ENCODE measurements at places on chromosomes 2 and 18.

DNA sequence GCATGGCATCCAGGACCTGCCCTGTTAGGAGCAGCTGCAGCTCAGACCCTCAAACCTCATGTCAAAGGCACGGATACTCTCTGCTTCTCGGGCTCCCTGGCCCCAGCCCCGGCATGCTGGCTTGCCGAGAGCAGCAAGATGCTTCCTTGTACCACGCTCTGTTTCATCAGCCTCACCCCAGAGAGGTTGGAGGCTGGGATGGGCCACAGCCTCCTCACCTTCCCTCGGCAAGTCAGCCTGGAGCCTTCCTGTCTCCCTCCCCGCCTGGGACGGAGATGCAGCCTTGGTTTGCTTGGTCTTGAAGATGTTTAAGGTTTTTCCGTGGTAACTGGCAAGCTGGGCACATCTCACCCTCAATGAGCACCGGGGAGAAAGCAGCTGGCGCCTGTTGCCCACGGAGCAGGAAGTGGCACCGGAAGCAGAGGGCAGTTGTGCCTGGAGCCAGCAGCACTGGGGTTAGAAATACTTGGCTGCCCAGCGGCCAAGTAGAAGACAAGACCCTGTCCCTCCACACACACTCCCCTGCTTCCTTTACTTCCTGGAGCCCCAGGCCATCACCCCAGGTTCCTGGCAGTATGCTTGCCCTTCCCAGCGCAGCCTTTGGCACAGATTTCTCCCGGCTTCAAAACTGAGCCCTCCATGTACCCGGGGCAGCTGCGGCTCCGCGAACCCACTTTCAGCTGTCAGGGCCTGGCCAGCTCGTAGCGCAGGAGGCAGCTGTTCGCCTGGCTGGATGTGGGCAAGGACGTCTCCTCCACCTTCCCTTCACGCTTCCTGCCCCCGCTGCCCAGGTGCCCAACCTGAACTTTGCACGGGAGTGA is 17.4 kb downstream of the FBLN7 start:
- no peak for DNase-seq

DNA sequence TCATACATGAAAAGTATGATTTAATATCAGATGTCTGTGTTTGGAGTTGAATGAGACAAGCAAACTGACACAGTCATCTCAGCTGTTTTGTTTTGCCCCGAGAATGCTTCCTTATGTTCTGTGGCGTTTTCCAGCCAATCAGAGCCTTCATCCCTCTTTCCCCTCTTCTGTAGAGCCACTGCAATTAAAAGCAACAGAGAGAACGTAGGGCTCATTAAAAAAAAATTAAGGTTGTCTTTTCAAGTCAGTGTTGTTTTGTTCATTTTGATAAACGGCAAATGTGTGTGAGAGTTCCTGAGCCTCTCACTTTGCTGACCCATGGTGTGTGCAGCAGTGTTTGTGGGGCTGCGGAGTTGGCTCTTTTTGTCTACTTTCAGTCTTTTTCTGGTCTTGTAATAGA is 216.0 kb downstream of the FHOD3 start:
- no peak for DNase-seq

DNA sequence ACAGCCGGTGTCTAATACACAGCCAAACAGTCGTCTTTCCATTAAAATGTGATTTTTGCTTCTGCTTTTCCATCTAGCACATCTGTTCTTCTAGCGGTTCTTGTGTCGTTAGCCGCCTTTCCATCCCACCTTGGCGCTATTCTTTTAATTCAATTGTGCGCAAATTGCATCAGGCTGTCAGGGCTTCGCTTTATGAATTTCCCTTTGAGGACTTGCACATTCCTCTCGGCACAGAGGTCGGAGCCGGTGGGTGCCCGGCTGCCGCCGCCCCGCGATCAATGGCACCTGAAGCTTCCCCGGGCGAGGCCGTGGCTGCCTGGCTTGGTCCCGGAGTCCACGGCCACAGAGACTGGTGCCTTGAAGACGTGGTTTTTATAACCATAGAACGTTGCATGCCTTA is 33.9 kb upstream of the TSPYL6 start:
- DNase-seq = no peak

DNA sequence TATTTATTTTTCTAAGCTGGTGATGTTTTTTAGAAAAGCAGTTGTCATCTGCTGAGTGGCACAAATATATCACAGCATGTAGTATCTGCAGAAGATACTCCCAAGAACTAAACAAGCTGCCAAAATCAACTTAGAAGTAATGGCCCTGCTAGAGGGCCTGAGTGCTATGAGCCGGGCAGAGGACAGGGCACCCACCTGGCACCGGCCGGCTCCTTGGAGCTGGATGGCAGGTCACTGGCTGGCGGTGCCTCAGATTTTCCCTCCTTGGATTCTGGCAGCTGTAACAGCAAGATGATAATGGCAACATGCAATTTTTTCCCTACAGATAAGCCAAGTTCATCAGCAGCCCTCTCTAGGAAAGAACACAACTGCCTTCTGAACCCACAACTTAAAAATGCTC is 79.7 kb downstream of the EMILIN2 start:
- no peak for DNase-seq

- DNase-seq = no peak
Measured at GRCh38 chr2:53075760-53076159, 691.8 kb upstream of the CHAC2 start.

- DNase-seq = no peak
Measured at GRCh38 chr2:229838729-229839128, 83.1 kb downstream of the TRIP12 start.

DNA sequence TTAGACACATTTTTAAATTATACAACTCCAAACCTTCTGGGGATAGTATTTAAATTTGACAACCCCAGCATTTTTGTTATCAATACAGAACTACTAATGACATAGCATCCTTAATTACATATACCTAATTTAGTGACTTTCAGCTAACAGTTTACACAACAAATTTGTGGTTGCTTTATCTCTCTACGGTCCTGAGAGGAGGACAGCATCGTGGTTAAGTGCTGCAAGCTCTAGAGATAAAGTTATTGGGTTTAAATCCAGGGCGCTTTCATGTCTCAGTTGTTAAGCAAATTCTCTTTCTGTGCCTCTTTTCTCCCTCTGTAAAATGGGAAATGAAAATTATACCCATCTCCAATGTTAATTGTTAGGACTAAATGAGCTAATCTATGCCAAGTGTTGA is 129.3 kb downstream of the METTL4 start:
- no peak for DNase-seq

- no peak for DNase-seq
Measured at GRCh38 chr2:48180557-48180956, 274.3 kb upstream of the FBXO11 start.

GRCh38 chr2:204643326-204643725 is 98.1 kb downstream of the PARD3B start:
- DNase-seq = no peak

DNA sequence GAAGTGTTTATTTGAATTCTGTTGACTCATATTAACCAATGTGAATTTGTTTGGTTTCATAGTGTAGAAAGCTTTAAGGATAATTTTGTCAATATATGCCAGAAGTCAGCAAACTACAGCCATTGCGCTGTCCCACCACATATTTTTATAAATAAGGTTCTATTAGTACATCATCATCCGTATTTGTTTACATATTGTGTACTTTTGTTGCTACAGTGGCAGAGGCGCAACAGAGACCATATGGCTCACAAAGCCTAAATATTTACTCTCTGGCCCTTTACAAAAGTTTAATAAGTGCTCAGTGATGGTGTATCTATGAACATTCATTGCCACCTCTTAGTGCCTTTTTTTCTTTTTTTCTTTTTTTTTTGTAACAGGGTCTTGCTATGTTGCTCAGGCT is 6.4 kb downstream of the ERLEC1 start:
- DNase-seq = no peak

- DNase-seq = no peak
Measured at GRCh38 chr2:47720559-47720958, 62.4 kb upstream of the MSH6 start.

GRCh38 chr2:38017836-38018235 is 58.1 kb downstream of the CYP1B1 start:
- DNase-seq = no peak

- no peak for DNase-seq
Measured at GRCh38 chr2:1642066-1642861, 102.1 kb downstream of the PXDN start.

GRCh38 chr2:107363806-107364205 is 462.9 kb upstream of the RGPD4 start:
- no peak for DNase-seq

DNA sequence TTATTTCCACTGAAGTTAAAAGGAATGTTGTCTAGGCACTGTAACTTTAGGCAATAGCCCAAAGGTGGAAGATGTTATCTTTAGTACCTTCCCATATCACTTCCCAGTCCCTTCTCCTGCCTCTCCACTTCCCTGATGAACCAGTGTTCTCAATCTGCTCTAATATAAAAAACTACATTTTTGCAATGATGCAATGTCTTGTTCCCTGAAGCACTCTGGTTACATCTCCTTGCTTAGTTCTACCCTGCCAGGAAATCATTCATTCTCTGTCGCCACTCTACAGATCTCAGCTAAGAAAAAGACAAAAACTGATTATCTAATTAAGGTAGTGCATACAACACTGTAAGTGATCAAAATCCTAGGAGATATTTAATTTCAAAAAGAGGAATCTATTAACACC is 71.3 kb downstream of the BAZ2B start:
- no peak for DNase-seq

- DNase-seq = no peak
Measured at GRCh38 chr2:108363908-108364225, 13.9 kb upstream of the SULT1C4 start.
